HuH-7 (cell line): ENCODE measurements at places on chromosomes 11 and 22.

GRCh38 chr22:50281957-50282356 lies 11.8 kb upstream of the MAPK11 start:
- no peak for DNase-seq

- no peak for DNase-seq
These were observed 160.7 kb upstream of the SEZ6L start for GRCh38 chr22:26008587-26008986.

DNA sequence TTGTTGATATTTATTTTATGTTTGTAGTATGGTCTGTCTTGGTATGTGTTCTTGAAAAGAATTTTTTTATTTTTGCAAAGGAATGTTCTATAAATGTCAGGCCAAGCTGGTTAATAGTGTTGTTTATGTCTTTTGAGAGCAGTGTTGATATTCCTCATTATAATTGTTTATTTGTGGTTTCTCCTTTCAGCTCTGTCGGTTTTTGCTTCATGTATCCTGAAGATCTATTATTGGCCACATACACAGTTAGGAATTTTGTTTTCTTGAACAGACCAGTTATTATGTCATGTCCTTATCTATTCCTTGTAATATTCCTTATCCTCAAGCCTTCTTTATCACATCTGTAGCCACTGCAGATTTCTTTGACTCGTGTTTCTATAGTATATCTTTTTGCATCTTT lies 56.5 kb downstream of the PDHX start:
- DNase-seq = no peak

DNA sequence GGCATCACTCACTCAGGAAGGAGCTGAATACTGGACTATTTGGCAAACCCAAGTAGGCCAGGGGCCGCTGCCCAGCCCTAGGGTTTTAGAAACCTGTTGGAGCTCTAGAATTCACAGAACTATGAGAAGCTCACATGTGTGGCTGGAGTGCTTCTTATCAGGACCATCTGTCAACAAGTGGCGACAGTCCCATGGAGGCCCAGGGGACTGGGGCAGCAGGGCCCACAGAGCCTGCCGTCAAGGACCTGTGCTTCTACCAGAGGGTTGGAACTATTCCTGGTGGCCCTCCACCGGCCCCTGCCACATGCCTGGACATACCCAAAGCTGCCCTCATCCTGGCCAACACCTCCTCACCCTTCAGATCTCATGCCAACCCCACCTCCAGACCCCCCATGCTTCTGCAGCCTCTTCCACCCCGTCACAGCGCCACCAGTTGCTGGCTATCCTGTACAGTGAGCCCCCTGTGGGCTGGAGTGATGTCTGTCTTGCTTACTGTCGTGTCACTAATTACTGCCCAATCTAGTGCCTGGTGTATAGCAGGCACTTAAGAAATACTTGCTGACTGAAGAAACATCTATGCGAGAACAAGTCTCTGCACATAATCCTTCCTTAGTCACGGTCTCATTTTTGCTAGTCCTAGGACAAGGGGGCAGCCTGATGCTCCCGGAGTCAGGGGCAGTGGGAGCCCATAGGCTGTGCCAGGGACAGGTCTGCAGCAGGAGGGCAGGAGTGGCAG lies 27.2 kb upstream of the RASL10A start:
- no peak for DNase-seq

- no peak for DNase-seq
These were observed 26.8 kb upstream of the RTL6 start for GRCh38 chr22:44524806-44525205.

- no peak for DNase-seq
These were observed 1022.8 kb downstream of the BRD1 start for GRCh38 chr22:48804811-48805301.

DNA sequence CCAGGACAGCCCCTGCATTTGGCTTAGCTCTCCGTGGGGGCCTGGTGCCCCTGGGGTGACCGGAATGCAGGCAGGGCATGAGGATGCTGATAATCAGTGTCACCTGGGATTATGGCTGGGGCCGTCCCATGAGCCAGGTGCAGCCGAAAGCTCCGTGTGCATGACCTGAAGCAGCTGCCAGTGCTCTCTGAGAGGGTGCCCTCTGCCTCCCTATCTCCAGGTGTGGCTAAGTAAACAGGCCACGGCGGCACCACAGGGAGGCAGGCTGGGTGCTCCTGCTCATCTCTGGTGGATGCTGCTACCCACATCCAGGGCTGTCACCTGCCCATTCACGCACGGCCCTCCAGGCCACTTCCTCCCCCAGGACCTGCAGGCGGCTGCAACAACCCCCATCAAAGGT lies 29.8 kb downstream of the DUSP8 start:
- no peak for DNase-seq

DNA sequence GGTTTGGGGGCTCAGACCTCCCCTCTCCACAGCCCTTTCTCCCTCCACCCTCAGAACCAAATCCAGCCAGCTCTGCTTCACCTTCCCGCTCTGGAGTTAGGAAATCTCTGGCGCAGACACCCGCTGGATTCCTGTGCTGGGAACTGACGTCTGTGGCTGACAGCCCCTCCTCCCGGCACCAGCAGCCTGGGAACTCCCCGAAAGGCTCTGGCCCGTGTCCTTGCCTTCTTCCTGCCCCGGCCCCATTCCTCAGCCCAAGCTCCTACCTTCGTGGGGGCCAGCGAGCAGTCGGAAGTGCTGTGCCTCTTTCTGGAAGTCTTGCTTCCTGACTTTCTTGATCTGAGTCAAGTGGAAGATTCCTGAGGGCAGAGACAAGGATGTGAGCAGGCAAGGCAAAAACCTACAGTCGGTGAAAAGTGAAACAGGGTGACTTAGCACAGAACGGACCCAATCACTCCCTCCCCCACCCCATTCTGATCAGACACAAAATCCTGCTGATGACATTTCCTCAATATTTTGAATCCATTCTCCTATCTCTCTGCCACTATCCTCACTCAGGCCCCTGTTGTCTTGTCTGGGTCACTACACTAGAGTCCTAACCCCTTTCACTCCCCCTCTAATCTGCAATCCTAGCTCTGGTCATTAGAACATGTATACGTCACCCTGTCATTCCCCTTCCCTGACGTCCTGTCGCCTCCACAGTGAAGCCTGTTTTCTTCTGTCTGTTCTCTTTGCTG lies 34.1 kb downstream of the CHRDL2 start:
- no peak for DNase-seq

DNA sequence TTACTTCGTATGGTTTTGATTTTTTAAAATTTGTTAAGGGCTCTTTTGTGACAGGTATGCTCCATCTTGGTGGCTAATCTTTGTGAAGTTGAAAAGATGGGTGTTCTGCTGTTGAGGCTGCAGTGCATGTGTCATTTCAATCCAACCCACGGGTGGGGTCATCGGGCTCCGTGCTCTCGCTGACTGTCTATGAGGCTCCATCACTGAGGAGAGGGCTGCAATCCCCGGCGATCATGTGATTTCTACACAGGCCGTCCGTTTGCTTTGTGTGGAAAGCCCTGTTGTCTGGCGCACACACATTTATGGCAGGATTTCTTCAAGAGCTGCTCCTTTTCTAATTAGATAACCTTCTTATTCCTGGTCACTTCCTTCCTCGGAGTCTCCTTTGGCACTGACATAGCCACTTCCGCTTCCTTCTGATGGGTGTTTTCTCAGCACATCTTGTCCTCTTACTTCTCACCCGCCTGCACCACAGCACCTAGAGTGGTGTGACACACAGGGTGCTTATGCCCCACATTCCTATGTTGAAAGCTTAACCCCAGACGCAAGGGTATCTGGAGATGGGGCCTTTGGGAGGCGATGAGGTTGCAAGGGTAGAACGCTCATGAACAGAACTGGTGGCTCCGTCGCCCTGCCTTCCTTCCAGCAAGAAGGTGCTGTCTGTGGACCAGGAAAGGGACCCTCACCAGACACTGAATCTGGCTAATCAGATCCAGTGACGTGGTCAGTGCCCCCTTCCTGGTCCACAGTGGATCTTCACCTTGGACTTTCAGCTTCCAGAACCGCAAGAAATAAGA lies 9.4 kb downstream of the MOB2 start:
- no peak for DNase-seq

DNA sequence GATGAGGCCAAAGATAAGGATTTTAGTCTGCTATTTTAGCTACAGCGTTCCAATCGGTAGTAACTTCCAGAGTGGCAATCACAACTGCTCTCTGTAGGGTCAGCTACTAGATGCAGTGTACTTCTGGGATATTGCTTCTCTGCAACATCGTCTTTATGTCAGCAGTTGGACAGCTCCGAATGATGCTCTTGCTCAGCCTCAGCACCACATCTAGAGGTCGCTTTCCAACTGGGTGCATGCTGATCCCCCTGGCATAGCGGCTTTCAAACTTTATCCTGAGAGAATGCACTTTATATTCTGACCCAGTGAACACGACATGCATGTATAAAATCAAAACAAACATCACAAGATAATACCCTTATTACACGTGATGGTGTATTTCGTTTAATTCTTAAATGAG lies 219.6 kb downstream of the C11orf87 start:
- DNase-seq = no peak

GRCh38 chr22:39173787-39174497 lies 21.5 kb upstream of the CBX7 start:
- DNase-seq = no peak

GRCh38 chr22:46072110-46072881 lies 78.0 kb upstream of the PPARA start:
- DNase-seq = no peak

DNA sequence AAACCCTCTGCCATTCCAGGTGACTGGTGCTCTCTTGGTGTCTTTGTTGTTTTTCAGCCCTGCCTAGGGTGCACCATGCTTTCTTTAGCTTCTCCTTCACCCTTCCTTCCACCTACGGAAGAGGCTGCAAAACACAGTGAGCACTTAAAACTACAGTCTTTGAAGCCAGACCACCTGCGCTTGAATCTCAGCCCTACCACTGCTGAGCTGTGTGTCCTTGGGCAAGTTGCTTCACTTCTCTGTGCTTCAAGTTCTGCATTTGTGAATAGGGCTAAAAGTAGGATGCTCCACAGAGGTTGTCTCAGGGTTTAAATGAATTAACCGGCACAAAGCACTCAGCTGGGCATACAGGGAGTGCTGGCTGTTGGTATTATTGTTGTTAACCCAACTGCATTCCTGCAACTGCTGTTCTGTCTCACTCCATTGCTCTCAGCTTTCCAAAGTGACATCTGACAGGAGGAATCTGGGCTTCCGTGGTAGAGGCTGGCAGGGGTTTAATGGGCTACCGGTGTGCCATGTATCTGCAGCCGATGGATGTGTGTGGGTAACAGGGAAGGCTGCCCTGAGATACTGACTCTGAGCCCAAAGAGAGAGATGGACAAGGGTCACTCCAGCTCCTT lies 139.3 kb downstream of the FBXO7 start:
- no peak for DNase-seq

- DNase-seq = no peak
These were observed 65.6 kb upstream of the SESN3 start for GRCh38 chr11:95296621-95297025.

- DNase-seq = no peak
These were observed 6.1 kb downstream of the UQCR10 start for GRCh38 chr22:29773233-29773632.

- DNase-seq = no peak
These were observed 16.8 kb downstream of the ADAMTS15 start for GRCh38 chr11:130465263-130465662.

- DNase-seq = no peak
These were observed 411.4 kb upstream of the CCDC90B start for GRCh38 chr11:83697518-83697917.

DNA sequence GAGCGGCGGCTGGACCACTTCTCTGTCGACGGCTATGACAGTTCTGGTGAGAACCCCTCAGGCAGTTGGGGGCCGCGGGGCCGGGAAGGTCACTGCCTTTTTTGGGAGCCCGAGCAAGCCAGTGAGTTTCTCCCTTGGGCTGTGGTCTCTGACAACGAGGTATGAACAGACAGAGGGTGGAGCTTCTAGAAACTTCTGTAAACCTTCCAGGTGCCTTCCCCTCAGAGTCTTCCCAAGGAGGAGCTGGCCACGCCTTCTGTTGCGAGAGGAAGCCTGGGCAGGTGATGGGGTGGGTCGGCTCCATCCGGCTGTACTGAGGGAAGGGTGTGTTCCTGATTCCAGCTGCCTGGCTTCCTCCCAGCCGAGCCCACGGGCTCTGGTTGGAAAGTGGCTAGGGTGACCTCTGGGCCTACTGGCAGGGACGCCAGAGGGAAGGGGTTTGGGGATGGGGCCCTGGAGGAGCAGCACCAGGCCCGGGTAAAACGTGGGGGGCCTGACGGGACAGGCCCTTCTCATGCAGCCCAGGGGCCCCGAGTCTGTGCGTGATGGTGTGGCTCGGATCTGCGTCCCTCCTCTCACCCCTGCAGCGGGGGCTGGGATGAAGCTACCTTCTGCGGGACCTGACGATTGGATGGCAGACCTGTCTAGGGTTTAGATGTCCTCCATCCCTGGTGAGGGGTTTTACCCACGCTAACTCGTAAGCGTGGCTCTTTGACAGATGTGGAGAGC lies 110.8 kb downstream of the KCNQ1OT1 start:
- peak; percentile 13 for DNase-seq

- DNase-seq = no peak
These were observed 41.3 kb upstream of the ETS1 start for GRCh38 chr11:128628686-128629085.

GRCh38 chr11:63532799-63533475 lies 3.7 kb upstream of the PLAAT4 start:
- no peak for DNase-seq

DNA sequence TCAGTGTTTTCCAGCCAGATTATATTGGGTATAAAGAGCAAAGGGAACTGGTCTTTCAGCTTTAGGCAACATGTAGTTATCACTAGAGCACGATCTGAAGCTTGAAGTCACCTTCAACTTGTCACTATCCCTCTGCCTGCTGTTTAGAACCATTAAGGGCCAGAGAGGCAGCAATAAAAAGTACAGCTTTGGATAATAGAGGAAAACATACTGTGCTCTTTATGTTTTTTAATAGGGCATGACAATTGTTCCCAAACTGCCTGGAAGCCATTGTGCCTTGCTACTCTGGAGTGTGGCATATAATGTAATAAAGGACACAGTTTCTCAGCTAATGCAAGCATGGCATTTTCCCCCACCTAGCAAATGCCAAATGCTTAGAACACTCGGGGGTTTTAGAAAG lies 1912.0 kb upstream of the RAG2 start:
- no peak for DNase-seq

- no peak for DNase-seq
These were observed 5.5 kb downstream of the APOL2 start for GRCh38 chr22:36233796-36234195.

DNA sequence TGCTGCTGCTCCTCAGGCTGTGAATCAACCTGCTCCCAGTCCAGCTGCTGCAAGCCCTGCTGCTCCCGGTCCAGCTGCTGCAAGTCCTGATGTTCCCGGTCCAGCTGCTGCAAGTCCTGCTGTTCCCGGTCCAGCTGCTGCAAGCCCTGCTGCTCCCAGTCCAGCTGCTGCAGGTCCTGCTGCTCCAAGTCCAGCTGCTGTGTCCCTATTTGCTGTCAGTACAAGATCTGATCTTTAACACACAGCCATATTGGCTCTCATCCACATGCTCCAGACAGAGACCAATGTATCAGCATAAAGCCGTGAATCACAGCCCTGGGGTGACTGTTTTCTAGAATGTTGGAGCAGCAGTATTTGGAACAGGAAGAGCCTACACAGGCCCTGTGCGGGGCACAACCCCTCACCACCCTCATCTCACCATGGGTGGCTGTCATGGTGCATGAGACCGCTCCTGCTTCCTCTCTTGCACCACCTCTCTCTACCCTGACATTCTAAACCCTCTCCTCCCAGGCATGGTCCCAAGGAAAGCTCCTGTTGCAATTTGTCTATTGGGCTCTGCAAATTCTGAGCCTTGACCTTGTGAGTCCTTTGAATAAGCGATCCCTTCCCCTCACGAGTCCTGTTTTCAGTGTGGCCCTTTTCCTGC lies 3.5 kb downstream of the KRTAP5-10 start:
- no peak for DNase-seq
